ENCODE measurements at places on chromosomes 4 and X. TPM values are rescaled to one million over a fixed set of nuclear protein-coding genes. Genes with fewer than 3 reads are reported as not detected.

- H3K27ac ChIP-seq: no peak overlapping the region
- no peak overlapping the region for H3K4me3 ChIP-seq
- H3K27me3 ChIP-seq: no peaks in the 10 kb centered on the region
- H3K4me1 ChIP-seq: no peaks in the 10 kb centered on the region
- no peak for DNase-seq
Observed at GRCh38 chr4:67680581-67681222, 20.3 kb downstream of the UBA6 start.

GRCh38 chr4:120418146-120418545 lies 351.5 kb upstream of the MAD2L1 start:
- DNase-seq: no peak
- peaks cover 3% of the 10 kb centered on the region for H3K36me3 ChIP-seq
- no peak overlapping the region for H3K27ac ChIP-seq
- H3K4me3 ChIP-seq: no peak overlapping the region

GRCh38 chr4:7659429-7660175 lies 224.9 kb upstream of the PSAPL1 start:
- H3K36me3 ChIP-seq: no peaks in the 10 kb centered on the region
- H3K27me3 ChIP-seq: no peaks in the 10 kb centered on the region
- H3K4me3 ChIP-seq: no peak overlapping the region
- H3K4me1 ChIP-seq: no peaks in the 10 kb centered on the region

GRCh38 chr4:169925678-169926077 lies 100.5 kb downstream of the MFAP3L start:
- H3K27me3 ChIP-seq: no peaks in the 10 kb centered on the region
- no peaks in the 10 kb centered on the region for H3K36me3 ChIP-seq
- no peak for DNase-seq
- peaks cover 16% of the 10 kb centered on the region for H3K4me1 ChIP-seq
- no peak overlapping the region for H3K4me3 ChIP-seq

DNA sequence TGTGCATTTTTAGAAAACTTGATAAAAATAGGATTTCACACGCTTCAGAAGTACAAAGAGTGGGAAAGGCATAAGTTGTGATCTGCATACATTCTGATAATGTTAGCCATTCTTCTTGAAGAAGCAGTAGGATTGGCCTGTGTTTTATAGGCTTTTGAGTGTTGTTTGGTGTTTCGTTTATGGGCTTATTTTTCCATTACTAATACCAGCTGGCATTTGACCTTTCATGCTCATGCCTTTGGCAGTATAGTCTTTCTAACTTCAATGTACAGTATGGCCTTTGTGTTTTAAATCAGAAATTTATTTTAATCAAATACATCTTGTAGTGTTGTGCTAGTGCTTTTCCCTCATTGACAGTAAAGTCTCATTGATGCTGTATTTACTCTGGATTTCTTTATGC lies 51.5 kb upstream of the SLC4A4 start:
- H3K36me3 ChIP-seq: no peaks in the 10 kb centered on the region
- no peak for DNase-seq
- no peak overlapping the region for H3K27ac ChIP-seq
- H3K4me1 ChIP-seq: peaks cover 5% of the 10 kb centered on the region

- peak overlapping the region; percentile 95 for H3K4me3 ChIP-seq
- H3K4me1 ChIP-seq: peaks cover 33% of the 10 kb centered on the region
- peak overlapping the region; percentile 98 for H3K27ac ChIP-seq
- H3K27me3 ChIP-seq: no peaks in the 10 kb centered on the region
- peak; percentile 38 for DNase-seq
- H3K36me3 ChIP-seq: peaks cover 5% of the 10 kb centered on the region
Observed at GRCh38 chr4:70688795-70689231, 481 bp downstream of the UTP3 start.

DNA sequence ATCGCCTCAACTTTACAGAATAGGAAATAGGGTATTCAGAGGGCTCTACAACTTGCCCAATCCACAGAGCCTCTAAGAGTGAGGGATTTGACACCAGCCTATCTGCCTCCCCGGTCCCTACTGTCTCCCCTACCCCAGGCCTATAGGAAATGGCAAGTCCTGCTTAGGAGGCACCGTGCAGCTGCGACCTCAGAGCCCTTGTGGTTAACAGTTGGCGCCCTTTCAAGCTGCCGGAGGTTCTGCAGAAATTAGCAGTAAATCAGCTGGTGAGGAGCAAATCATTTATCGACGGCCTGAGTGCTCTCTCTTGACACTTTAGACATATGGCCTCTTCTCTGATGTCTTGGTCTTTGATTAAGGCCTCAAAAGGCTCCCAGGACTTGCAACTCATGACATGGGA lies 96.9 kb downstream of the CLNK start:
- H3K27ac ChIP-seq: no peak overlapping the region
- DNase-seq: no peak
- no peak overlapping the region for H3K4me3 ChIP-seq
- no peaks in the 10 kb centered on the region for H3K36me3 ChIP-seq
- peaks cover 38% of the 10 kb centered on the region for H3K4me1 ChIP-seq
- H3K27me3 ChIP-seq: peaks cover 7% of the 10 kb centered on the region

GRCh38 chrX:151488677-151489076 lies 74.8 kb upstream of the PASD1 start:
- no peak overlapping the region for H3K27ac ChIP-seq
- no peaks in the 10 kb centered on the region for H3K4me1 ChIP-seq
- no peak overlapping the region for H3K4me3 ChIP-seq
- H3K27me3 ChIP-seq: no peaks in the 10 kb centered on the region
- no peak for DNase-seq

- no peaks in the 10 kb centered on the region for H3K36me3 ChIP-seq
- no peak for DNase-seq
- H3K27me3 ChIP-seq: no peaks in the 10 kb centered on the region
- H3K4me3 ChIP-seq: no peak overlapping the region
- H3K4me1 ChIP-seq: peaks cover 5% of the 10 kb centered on the region
Observed at GRCh38 chr4:47824840-47825239, 13.0 kb downstream of the CORIN start.

DNA sequence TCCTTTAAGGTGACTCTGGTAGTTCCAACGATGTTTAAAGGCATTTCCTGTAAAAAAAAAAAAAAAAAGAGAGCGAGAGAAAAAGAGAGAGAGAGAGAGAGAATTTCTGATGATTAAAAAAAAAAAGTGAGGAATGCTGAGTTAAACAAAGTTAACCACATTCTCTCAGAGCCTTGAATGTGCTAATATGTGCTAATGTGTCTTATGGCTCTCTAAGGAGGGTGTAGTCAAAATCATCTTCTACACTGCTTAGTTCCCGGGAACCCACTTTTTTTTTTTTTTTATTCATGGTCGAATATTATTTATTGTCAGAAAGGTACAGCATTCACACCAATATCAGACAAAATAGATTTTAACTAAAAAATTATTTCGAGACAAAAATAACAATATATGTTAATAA lies 111.7 kb downstream of the SNCA start:
- DNase-seq: no peak
- no peak overlapping the region for H3K4me3 ChIP-seq
- H3K36me3 ChIP-seq: peaks cover 16% of the 10 kb centered on the region
- H3K4me1 ChIP-seq: no peaks in the 10 kb centered on the region
- H3K27ac ChIP-seq: no peak overlapping the region

- H3K36me3 ChIP-seq: no peaks in the 10 kb centered on the region
- peaks cover 17% of the 10 kb centered on the region for H3K4me1 ChIP-seq
Observed at GRCh38 chr4:73620115-73620792, at the start of gene RASSF6. Gene RASSF6 (minus strand): TSS chr4:73620436. CDS start chr4:73611795, 8,641 bp downstream.

DNA sequence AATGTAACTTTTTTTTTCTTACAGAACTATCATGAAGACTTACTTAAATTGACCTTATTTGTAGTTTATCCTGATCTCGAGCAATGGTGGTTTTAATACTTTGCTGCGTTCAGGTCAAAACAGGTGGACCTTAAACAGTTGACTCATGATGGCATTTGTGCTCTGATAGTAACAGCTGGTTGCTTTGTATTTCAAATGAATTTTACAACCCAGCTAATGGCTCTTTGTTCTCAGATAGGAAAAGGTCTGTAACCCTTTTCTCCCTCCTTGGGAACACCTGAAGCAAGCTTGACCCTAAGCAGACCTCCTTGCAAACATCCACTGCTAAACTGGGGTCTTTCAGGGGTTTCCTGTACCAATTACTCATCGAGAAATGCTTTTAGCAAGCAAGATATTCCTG lies 79.2 kb downstream of the F11 start:
- H3K36me3 ChIP-seq: no peaks in the 10 kb centered on the region
- DNase-seq: no peak
- peaks cover 17% of the 10 kb centered on the region for H3K27me3 ChIP-seq
- H3K27ac ChIP-seq: no peak overlapping the region

DNA sequence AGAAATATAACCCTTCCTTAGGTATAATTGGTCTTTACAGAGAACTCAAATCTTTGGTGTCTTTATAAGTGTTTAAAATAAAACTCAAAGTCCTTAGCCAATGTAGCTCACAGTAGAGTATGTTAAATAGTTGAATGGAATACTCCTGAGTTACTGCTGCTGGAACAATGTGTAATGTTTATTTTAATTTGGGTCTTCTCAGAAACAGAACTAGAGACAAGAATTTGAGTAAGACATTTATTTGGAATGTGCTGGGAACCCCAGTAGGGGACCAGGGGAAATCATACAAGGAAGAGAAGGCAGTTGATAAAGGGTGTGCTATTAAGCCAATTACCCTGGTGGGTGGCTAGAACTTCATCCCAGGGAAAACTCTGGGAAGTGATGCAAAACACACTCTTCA lies 240.4 kb upstream of the LDB2 start:
- no peaks in the 10 kb centered on the region for H3K27me3 ChIP-seq
- no peaks in the 10 kb centered on the region for H3K4me1 ChIP-seq
- H3K4me3 ChIP-seq: no peak overlapping the region
- H3K27ac ChIP-seq: no peak overlapping the region
- peaks cover 5% of the 10 kb centered on the region for H3K36me3 ChIP-seq

GRCh38 chr4:1470816-1471442 lies 64.7 kb upstream of the NKX1-1 start:
- H3K27ac ChIP-seq: no peak overlapping the region
- no peaks in the 10 kb centered on the region for H3K36me3 ChIP-seq
- no peaks in the 10 kb centered on the region for H3K4me1 ChIP-seq
- no peak overlapping the region for H3K4me3 ChIP-seq
- DNase-seq: no peak

GRCh38 chr4:15809466-15809865 lies 31.3 kb downstream of the CD38 start:
- H3K36me3 ChIP-seq: no peaks in the 10 kb centered on the region
- no peaks in the 10 kb centered on the region for H3K27me3 ChIP-seq
- no peak for DNase-seq

- H3K4me3 ChIP-seq: no peak overlapping the region
- DNase-seq: no peak
- peaks cover 3% of the 10 kb centered on the region for H3K4me1 ChIP-seq
- H3K27me3 ChIP-seq: no peaks in the 10 kb centered on the region
- no peak overlapping the region for H3K27ac ChIP-seq
- H3K36me3 ChIP-seq: no peaks in the 10 kb centered on the region
Observed at GRCh38 chr4:97587912-97588311, 555.4 kb downstream of the STPG2 start.

DNA sequence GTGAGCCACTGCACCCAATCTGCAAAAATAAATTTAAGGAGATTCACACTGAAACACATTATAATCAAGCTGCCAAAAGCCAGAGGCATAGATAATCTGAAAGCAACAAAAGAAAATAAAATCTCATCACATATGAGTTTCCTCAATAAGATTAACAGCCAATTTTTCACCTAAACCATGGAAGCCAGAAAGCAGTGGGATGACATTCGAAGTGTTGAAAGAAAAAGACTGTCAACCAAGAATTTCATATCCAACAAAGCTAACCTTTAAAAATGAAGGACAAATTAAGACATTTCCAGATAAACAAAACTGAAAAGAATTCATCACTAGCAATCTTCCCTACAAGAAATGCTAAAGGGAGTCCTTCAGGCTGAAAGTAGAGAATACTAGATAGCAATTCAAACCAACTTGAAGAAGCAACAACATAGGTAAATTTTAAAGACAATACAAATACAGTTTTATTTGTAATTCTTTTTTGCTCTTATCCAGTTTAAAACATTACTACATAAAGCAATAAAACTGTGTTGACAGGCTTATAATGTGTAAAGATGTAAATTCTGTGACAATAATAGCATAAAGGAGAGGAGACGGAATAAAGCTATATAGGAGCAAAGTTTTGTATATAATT lies 23.1 kb upstream of the KLHL8 start:
- no peak overlapping the region for H3K4me3 ChIP-seq
- peaks cover 15% of the 10 kb centered on the region for H3K36me3 ChIP-seq
- no peaks in the 10 kb centered on the region for H3K27me3 ChIP-seq
- DNase-seq: no peak

GRCh38 chr4:159144112-159144694 lies 41.3 kb downstream of the RAPGEF2 start:
- no peaks in the 10 kb centered on the region for H3K36me3 ChIP-seq
- H3K27me3 ChIP-seq: no peaks in the 10 kb centered on the region
- H3K4me3 ChIP-seq: no peak overlapping the region
- no peak for DNase-seq
- H3K4me1 ChIP-seq: peaks cover 32% of the 10 kb centered on the region
- H3K27ac ChIP-seq: no peak overlapping the region

DNA sequence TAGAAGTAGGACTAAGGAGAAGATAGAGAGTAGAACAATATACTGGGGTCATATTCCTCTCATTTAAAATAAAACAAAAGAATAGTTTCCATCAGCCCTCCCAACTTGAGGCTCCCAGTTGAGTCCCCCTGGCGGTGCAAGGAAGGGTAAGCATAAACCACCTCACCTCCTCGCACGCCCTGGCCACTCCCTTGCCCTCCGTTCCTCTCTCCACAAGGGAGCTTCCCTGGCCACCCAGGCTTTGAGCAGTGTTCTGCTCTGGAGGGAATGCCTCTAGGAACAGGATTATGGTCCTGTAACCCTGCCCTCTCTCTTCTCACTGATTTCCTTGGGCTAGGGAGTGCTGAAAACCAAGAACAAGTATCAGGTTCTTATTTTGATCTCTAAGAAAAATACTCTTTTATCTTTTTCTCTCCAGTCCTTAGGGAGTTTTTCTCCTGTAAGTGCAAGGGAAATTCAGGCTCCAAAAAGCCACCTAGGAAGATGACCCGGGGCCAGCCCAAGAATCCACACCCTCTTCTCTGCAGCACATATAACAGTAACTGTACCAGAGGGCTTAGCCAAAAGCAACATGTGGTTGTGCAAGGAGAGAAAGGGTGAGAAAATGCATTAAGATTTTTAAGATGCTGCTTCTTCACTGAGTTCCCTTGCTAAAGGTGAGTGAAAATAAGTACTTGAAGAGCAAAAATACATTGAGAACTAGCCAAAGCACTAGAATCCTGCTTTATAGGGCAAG lies 69.9 kb downstream of the USP38 start:
- DNase-seq: no peak
- H3K27ac ChIP-seq: no peak overlapping the region
- no peaks in the 10 kb centered on the region for H3K4me1 ChIP-seq
- H3K27me3 ChIP-seq: no peaks in the 10 kb centered on the region
- no peaks in the 10 kb centered on the region for H3K36me3 ChIP-seq

GRCh38 chrX:71909956-71910355 lies 689 bp upstream of the NHSL2 start:
- DNase-seq: no peak
- no peak overlapping the region for H3K27ac ChIP-seq
- peak overlapping the region; percentile 76 for H3K4me3 ChIP-seq
- H3K36me3 ChIP-seq: no peaks in the 10 kb centered on the region

GRCh38 chr4:110663206-110663605 lies 40.3 kb upstream of the PITX2 start:
- no peaks in the 10 kb centered on the region for H3K27me3 ChIP-seq
- no peak for DNase-seq
- H3K27ac ChIP-seq: no peak overlapping the region
- peaks cover 37% of the 10 kb centered on the region for H3K4me1 ChIP-seq

GRCh38 chrX:104319346-104319745 lies 64.6 kb upstream of the ESX1 start:
- DNase-seq: no peak

The EGF gene
- total RNA-seq: 1.0 TPM

The ADH1A gene
- not detected for total RNA-seq

The RGN gene
- 1.2 TPM for total RNA-seq

The NAA11 gene
- total RNA-seq: not detected

The MAGIX gene
- 6.3 TPM for total RNA-seq

The UGT2B15 gene
- total RNA-seq: 0.11 TPM

The LONRF3 gene
- 1.3 TPM for total RNA-seq

The ASB11 gene
- total RNA-seq: not detected

The PABPC1L2A gene
- total RNA-seq: not detected
